T-cell (primary cell): ENCODE measurements at places on chromosomes 12 and 14.

- H3K27ac ChIP-seq: no peak overlapping the region
- no peaks in the 10 kb centered on the region for H3K27me3 ChIP-seq
- DNase-seq: no peak
These were observed 110.2 kb downstream of the PLEKHA5 start for GRCh38 chr12:19239616-19240234.

- H3K4me3 ChIP-seq: no peak overlapping the region
- no peaks in the 10 kb centered on the region for H3K4me1 ChIP-seq
- no peaks in the 10 kb centered on the region for H3K27me3 ChIP-seq
- no peak for DNase-seq
- H3K27ac ChIP-seq: no peak overlapping the region
These were observed 31.4 kb downstream of the VWF start for GRCh38 chr12:6092784-6093722.

GRCh38 chr12:43396671-43397070 lies 155.3 kb downstream of the ADAMTS20 start:
- H3K27me3 ChIP-seq: no peaks in the 10 kb centered on the region
- no peaks in the 10 kb centered on the region for H3K4me1 ChIP-seq
- no peaks in the 10 kb centered on the region for H3K36me3 ChIP-seq
- H3K27ac ChIP-seq: no peak overlapping the region
- H3K4me3 ChIP-seq: no peak overlapping the region
- no peak for DNase-seq

DNA sequence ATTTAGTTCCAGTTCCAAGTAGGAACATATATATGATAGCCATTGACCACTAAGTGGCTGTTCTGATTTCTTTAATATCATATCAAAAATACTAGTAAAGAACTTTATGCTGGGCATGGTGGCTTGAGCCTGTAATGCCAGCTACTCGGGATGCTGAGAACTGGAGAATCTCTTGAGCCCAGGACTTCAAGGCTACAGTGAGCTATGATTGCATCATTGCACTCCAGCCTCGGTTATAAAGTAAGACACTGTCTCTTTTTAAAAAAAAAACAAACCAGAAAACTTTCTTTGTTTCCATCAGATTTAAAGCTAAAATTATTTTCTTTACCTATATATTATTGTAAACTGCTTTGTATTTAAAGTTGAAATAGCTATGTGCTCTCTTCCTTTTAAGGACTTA lies 127.0 kb downstream of the SCAF11 start:
- H3K27ac ChIP-seq: no peak overlapping the region
- H3K27me3 ChIP-seq: no peaks in the 10 kb centered on the region
- H3K4me3 ChIP-seq: no peak overlapping the region
- no peak for DNase-seq
- peaks cover 14% of the 10 kb centered on the region for H3K36me3 ChIP-seq

- no peak for DNase-seq
- H3K27me3 ChIP-seq: no peaks in the 10 kb centered on the region
- H3K36me3 ChIP-seq: no peaks in the 10 kb centered on the region
- H3K27ac ChIP-seq: no peak overlapping the region
- no peak overlapping the region for H3K4me3 ChIP-seq
- no peaks in the 10 kb centered on the region for H3K4me1 ChIP-seq
These were observed 13.7 kb upstream of the ZNF84 start for GRCh38 chr12:133023566-133023965.

- no peaks in the 10 kb centered on the region for H3K36me3 ChIP-seq
- no peaks in the 10 kb centered on the region for H3K27me3 ChIP-seq
- H3K4me1 ChIP-seq: no peaks in the 10 kb centered on the region
- no peak overlapping the region for H3K4me3 ChIP-seq
- H3K27ac ChIP-seq: no peak overlapping the region
These were observed 372.8 kb downstream of the TMEM132D start for GRCh38 chr12:129530984-129531383.

DNA sequence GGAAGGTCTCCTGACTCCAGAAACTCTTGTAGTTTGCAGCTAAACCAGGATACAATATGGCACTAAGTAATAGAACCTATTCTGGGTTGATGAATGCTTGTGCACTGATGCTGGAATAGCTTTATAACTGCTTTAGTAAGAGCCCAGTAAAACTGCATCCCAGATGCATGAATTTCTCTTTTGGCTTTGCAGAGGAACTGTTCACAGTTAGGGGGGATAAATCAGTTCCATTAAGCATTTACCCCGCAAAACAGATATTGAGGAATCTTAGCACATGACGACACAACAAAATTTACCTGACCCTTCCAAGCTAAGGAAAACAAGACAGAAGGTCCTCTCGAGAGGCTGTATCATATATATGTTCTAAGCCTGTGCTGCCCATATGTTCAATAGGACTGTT lies 457.4 kb downstream of the FOXG1 start:
- no peak for DNase-seq
- H3K36me3 ChIP-seq: no peaks in the 10 kb centered on the region

GRCh38 chr12:40711121-40711520 lies 18.9 kb downstream of the CNTN1 start:
- no peaks in the 10 kb centered on the region for H3K4me1 ChIP-seq
- H3K36me3 ChIP-seq: no peaks in the 10 kb centered on the region
- no peak overlapping the region for H3K27ac ChIP-seq
- H3K27me3 ChIP-seq: no peaks in the 10 kb centered on the region
- H3K4me3 ChIP-seq: no peak overlapping the region

DNA sequence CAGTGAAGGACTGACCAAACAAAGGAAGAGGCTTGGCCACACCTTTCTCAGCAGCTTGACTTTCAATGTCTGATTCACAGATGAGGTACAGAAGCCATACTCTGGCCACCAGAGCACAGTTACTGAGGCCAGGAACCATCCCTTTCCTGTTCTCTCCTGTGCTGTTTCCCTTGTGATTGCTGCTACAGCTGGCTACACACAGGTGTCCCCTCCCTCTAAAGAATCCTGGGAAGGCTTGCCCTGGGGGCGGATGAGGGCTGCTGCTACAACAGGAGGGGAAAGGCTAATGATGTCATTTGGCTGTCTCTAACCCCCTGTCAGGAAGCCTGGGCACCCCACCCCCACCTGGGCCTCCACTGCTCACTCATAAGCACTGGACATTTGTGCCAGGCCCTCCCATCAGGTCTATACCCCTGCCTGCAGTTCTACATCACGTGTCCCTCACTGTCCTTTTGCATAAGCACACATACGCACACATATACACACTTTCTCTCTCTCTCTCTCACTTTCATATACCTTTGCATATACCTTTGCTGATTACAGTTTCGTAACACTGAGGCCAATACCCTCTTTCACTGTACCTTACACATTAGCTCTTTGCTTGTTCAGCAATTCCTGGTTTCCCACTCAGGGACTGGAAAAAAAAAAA lies 41.4 kb downstream of the PRPF40B start:
- DNase-seq: no peak
- peaks cover 6% of the 10 kb centered on the region for H3K36me3 ChIP-seq
- peaks cover 68% of the 10 kb centered on the region for H3K4me1 ChIP-seq
- H3K4me3 ChIP-seq: no peak overlapping the region

- H3K27me3 ChIP-seq: no peaks in the 10 kb centered on the region
- DNase-seq: no peak
- H3K36me3 ChIP-seq: no peaks in the 10 kb centered on the region
These were observed 212.7 kb downstream of the ZFP36L1 start for GRCh38 chr14:68580096-68580645.

- DNase-seq: no peak
- no peak overlapping the region for H3K27ac ChIP-seq
- peaks cover 3% of the 10 kb centered on the region for H3K36me3 ChIP-seq
- H3K4me3 ChIP-seq: no peak overlapping the region
These were observed 22.7 kb downstream of the TRAF3 start for GRCh38 chr14:102799684-102800562.

DNA sequence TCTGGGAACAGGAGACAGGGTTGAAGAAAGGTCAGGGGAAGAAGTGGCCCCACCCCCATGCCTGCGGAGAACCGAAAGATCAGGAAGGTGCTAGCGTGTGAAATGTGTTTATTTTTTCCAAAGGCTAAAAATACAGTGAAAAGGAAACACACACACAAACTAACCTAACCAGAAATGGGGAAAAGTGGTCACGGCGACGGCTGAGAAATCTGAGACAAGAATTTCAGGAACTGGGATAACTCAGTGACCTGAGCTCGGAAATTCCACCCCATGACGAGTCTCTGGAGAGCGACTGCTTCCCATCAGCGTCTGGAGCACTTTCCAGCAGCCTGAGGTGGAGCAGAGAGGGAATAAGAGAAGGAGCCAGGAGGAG lies 16.6 kb upstream of the RND1 start:
- H3K36me3 ChIP-seq: no peaks in the 10 kb centered on the region
- H3K27me3 ChIP-seq: no peaks in the 10 kb centered on the region
- no peak for DNase-seq
- H3K4me1 ChIP-seq: no peaks in the 10 kb centered on the region
- no peak overlapping the region for H3K4me3 ChIP-seq

GRCh38 chr12:88182416-88182815 lies 40.3 kb downstream of the TMTC3 start:
- DNase-seq: no peak
- no peaks in the 10 kb centered on the region for H3K27me3 ChIP-seq
- H3K4me1 ChIP-seq: no peaks in the 10 kb centered on the region
- no peak overlapping the region for H3K4me3 ChIP-seq

DNA sequence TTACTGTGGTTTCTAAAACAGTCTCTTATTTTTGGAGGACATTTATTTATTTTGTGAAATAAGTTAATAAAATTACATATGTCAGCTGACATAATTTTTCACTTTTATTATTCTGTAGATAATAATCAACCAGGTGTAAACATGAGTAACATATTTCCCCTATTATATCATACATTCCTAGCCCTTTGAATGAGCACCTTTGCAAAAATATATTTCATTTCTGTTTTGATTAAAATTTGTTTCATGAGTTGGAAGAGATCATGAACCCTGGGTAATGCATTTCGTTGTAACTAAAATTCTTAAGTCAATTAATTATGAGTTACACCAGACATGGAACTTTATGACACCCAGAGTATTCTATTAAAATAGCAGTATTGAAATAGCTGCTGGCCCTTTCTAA lies 56.3 kb downstream of the SLC16A7 start:
- no peak for DNase-seq
- no peak overlapping the region for H3K4me3 ChIP-seq
- no peaks in the 10 kb centered on the region for H3K4me1 ChIP-seq
- peaks cover 10% of the 10 kb centered on the region for H3K36me3 ChIP-seq
- H3K27me3 ChIP-seq: no peaks in the 10 kb centered on the region
- no peak overlapping the region for H3K27ac ChIP-seq

- peaks cover 10% of the 10 kb centered on the region for H3K4me1 ChIP-seq
- DNase-seq: no peak
- H3K27ac ChIP-seq: no peak overlapping the region
- H3K4me3 ChIP-seq: no peak overlapping the region
- no peaks in the 10 kb centered on the region for H3K27me3 ChIP-seq
- H3K36me3 ChIP-seq: no peaks in the 10 kb centered on the region
These were observed 3.4 kb upstream of the OAS2 start for GRCh38 chr12:112974904-112975303.

GRCh38 chr12:92139634-92140150 lies 6.0 kb downstream of the BTG1 start:
- H3K27ac ChIP-seq: peak overlapping the region; percentile 91
- peaks cover 15% of the 10 kb centered on the region for H3K4me1 ChIP-seq

DNA sequence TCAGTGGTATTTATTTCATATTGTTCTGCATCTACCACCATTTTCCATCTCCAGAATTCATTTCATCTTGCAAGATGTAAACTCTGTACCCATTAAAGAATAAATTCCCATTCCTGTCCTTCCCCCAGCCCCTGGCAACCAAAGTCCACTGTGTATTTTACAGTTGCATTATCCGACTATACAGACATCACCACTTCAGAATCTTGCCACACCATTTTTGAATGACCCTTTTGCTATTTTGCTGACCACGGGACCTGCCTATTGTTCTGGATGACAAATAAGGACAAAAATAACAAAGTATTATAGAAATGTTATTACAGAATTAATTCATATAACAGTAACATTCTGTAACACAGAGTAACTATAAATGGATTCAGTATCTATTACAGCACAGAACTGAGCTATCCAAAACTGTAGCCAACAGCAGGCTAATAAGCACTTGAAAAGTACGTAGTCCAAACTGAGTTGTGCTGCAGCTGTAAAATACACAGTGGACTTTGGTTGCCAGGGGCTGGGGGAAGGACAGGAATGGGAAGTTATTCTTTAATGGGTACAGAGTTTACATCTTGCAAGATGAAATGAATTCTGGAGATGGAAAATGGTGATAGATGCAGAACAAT lies 61.3 kb downstream of the CDK17 start:
- H3K4me1 ChIP-seq: peaks cover 11% of the 10 kb centered on the region
- no peaks in the 10 kb centered on the region for H3K27me3 ChIP-seq
- no peak overlapping the region for H3K27ac ChIP-seq
- DNase-seq: no peak
- H3K4me3 ChIP-seq: no peak overlapping the region
- H3K36me3 ChIP-seq: peaks cover 3% of the 10 kb centered on the region

GRCh38 chr14:94484481-94484880 lies 8.5 kb upstream of the SERPINA9 start:
- no peak overlapping the region for H3K4me3 ChIP-seq
- H3K27me3 ChIP-seq: no peaks in the 10 kb centered on the region
- H3K4me1 ChIP-seq: no peaks in the 10 kb centered on the region
- no peaks in the 10 kb centered on the region for H3K36me3 ChIP-seq
- DNase-seq: no peak
- H3K27ac ChIP-seq: no peak overlapping the region

DNA sequence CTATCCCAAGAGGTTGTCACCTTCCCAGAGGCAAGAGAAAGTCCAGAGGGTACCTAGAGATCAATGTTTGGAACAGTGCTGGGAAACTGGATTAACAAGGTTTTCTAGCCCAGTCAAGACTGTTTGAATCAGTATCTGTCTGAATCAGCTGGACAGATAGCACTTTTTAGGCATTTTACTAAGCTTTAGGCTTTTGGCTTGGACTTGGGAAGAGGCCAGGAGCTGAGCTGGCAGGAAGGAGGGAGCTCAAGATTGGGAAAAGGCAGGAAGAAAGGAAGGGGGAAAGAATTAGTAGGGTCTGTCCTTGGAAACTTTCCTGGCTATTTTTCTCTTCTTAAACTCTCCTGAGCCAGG lies 8.3 kb downstream of the IKZF4 start:
- H3K4me1 ChIP-seq: peaks cover 18% of the 10 kb centered on the region
- H3K36me3 ChIP-seq: peaks cover 27% of the 10 kb centered on the region
- no peak for DNase-seq
- H3K27ac ChIP-seq: no peak overlapping the region

GRCh38 chr12:63816031-63816430 lies 28.5 kb upstream of the SRGAP1 start:
- H3K36me3 ChIP-seq: no peaks in the 10 kb centered on the region
- H3K27ac ChIP-seq: no peak overlapping the region

GRCh38 chr12:121800694-121801594 lies 2.9 kb upstream of the SETD1B start:
- peaks cover 51% of the 10 kb centered on the region for H3K4me1 ChIP-seq
- peak; percentile 67 for DNase-seq
- peak overlapping the region; percentile 96 for H3K27ac ChIP-seq
- peaks cover 30% of the 10 kb centered on the region for H3K36me3 ChIP-seq
- H3K4me3 ChIP-seq: peak overlapping the region; percentile 97
- no peaks in the 10 kb centered on the region for H3K27me3 ChIP-seq

DNA sequence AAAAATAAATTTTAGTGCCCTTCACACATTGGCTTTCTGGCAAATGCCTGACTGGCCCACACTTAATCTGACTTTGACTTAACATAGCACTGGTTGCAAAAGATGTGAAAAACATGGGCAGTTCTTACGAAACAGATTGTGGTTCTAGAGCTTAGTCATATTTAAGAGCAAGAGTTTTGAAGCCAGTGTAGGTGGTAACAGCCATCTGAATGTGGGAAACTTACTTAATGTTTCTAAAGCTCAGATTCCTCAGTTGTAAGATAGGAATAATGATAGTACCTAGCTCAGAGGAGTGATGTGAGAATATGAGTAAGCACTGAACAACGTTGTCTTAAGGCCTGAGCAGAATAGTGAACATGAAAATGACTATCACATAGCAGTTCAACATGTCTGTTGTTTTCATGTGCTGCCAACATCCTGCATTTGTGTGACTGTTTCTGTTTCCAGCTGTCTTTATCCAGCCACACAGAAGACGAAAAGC lies 262.7 kb downstream of the SYT1 start:
- H3K4me3 ChIP-seq: no peak overlapping the region
- H3K27ac ChIP-seq: no peak overlapping the region
- no peaks in the 10 kb centered on the region for H3K4me1 ChIP-seq
- DNase-seq: no peak
